NCI-H774 (cell line): ENCODE measurements at places on chromosomes 5 and 9.

- DNase-seq: no peak
Observed at GRCh38 chr9:20178197-20178596, 389.4 kb upstream of the SLC24A2 start.

DNA sequence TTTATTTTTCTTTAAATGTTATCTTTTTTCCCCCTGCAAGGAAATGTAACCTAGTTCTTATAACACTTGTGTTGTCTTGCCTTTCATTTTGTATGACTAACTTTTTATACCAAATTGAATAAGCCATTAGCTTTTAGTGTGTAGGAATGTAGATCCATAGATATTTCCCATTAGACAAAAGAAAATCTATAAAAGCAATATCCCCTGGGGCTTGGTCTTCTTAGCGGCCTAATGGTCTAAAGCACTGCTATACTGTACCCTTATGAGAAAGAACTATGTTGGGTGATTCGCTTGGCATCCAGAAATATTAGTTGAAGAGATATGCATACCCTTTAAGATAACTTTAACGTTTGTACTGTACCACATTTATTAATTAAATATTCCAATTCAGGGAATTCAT lies 289.2 kb downstream of the CCDC171 start:
- no peak for DNase-seq

- DNase-seq: no peak
Observed at GRCh38 chr9:1709347-1709746, 305.8 kb upstream of the SMARCA2 start.

DNA sequence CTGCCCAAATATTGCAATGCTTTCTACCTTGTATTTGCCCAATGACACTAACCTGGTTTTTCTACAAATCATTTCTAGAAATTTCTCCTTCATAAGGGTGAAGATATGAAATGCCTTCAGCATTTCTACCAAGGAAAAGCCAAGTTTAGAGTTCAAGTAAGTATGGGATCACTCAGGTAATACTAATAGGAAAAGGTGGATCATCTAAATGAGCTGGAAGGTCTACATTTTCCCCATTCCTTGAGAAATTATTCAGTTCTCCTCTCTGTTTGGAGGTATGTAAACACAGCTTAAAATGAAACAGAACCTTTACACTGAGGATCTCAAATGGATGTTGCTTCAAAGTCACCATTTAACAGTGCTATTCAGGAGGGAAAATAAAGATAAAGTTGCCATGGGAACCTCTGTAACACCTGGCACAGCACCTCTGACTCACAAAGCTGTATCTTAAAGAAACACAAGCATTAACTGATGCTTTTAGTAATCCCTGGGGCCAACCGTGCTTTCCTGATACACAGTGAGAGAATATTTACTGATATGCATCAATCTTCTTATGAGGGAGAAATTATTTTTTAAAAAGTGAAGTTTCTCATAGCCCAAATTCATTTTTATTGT lies 161.3 kb downstream of the DRD1 start:
- DNase-seq: no peak

DNA sequence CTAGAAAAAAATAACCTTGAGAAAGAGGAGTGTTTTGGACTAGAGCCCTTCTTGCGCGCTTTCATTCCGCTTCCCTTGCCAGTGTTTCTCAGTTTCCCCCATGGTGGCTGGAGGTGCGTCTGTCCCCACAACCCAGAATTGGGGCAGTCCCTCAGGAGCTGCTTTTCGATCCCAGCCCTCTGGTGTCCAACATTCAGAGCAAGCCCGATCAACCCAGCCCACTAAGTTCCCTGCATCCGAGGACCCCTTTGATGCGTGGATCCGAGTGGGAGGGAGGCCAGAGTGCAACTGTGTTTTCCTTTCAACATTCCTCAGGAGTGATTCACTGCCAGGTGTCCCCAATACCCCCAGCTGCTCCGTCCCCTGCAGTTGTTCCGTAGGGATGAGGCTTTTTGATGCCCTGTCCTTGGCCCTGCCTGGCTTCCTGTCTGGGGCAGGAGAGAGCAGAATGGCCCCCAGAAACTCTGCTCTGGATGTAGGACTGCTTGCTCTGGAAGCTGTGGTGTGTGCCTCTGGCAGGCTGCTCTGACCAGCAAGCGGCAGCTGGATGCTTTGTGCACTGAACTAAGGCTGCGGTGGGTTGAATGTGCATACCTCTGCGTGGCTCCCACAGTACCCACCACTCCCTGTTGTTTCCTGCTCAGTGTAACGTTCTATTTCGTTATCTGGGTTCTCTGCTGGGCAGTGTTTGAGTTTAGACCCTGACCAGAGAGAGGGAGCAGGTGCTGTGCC lies 117.5 kb downstream of the BOD1 start:
- no peak for DNase-seq

- no peak for DNase-seq
Observed at GRCh38 chr5:139776861-139777260, 18.7 kb upstream of the PSD2 start.

DNA sequence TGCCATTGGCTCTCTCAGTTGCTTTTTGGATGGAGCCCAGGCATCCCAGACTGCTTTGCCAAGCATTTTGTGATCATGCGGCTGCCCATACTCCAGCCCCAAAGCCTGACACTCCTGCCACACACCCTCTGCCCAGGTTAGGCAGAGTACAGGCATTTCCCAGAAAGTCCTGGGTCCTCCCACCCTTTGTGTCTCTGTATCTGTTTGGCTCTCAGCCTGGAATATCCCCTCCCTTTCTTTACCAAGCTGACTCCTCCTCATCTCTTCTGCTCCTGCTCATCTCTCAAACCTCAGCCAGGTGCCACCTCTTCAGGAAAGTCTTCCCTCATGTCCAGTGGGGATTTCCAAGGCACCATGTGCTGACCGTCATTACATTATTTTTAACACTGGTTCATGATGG lies 14.3 kb upstream of the SH3RF2 start:
- DNase-seq: no peak
